ENCODE measurements at places on chromosomes 7 and 10. TPM values are rescaled to one million over a fixed set of nuclear protein-coding genes. Genes with fewer than 3 reads are reported as not detected.

- H3K4me3 ChIP-seq, result no peak overlapping the region
These were observed 7.2 kb downstream of the CPA2 start for GRCh38 chr7:130273933-130274255.

DNA sequence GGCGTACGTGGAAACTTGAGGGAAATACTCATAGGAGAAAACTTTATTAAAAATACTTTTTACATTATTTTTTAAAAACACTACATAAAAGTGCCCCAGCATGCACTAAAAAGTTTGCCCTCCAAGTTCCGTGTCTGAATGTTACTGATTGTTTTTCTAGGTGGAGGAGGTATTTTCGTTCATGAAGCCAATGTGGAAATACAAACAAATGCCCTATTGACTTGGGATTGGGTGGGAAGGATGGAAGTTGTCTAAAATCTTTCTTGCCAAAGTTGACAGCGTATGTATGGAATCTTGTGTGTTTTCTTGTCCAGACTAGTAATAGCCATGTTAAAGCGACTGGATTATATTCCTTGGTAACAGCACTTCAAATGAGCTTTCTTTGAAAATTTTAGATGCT is 1.2 kb downstream of the PROSER2 start:
- no peaks in the 10 kb centered on the region for H3K27me3 ChIP-seq
- no peak for DNase-seq
- H3K4me3 ChIP-seq, result peak overlapping the region; percentile 99
- peaks cover 41% of the 10 kb centered on the region for H3K4me1 ChIP-seq
- H3K27ac ChIP-seq, result peak overlapping the region; percentile 90

- H3K27me3 ChIP-seq, result no peaks in the 10 kb centered on the region
- no peak overlapping the region for H3K4me3 ChIP-seq
- DNase-seq, result no peak
These were observed 3.0 kb upstream of the PRSS37 start for GRCh38 chr7:141844256-141844655.

Gene WAPL
- 47.0 TPM for total RNA-seq

GRCh38 chr10:34031400-34031799 is 696.9 kb upstream of the NRP1 start:
- H3K36me3 ChIP-seq, result no peaks in the 10 kb centered on the region
- H3K27me3 ChIP-seq, result no peaks in the 10 kb centered on the region
- no peaks in the 10 kb centered on the region for H3K4me1 ChIP-seq
- no peak overlapping the region for H3K27ac ChIP-seq
- no peak for DNase-seq
- H3K4me3 ChIP-seq, result no peak overlapping the region

DNA sequence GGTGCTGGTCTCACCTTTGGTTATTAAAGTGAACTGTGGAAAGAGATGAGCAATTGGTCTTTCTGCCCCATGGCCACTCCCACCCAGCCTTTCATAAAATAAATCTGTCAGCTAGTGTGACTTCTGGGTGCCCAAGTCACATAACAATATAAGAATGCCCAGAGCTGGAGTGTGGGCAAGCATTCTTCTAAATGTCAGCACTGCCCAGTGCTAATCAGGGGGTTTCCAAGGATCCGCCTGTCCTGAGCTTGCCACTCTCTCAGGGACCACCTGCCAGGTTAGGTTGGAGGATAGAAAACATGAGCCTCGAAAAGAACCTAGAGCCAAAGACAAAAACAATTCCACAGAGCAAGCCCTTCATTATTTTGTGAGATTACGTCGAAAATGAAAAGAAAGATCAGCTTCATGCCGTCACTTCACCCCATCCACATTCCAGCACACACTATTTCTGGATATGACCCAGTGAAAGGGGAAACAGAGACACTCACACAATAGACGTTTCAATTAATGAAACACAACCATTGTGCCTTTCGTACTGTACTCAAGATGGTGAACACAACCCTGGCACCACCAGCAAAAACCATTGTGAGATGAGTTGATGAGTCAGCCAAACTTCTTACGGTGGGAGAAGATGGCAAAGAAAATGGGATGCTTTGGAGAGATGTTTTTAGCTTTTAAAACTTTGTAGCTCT is 30.8 kb downstream of the SCRN1 start:
- H3K27me3 ChIP-seq, result no peaks in the 10 kb centered on the region
- DNase-seq, result no peak
- no peaks in the 10 kb centered on the region for H3K4me1 ChIP-seq
- no peak overlapping the region for H3K4me3 ChIP-seq

GRCh38 chr10:100817268-100817839 is 72.0 kb downstream of the PAX2 start:
- no peak overlapping the region for H3K27ac ChIP-seq
- DNase-seq, result no peak
- peaks cover 86% of the 10 kb centered on the region for H3K27me3 ChIP-seq
- no peaks in the 10 kb centered on the region for H3K36me3 ChIP-seq

DNA sequence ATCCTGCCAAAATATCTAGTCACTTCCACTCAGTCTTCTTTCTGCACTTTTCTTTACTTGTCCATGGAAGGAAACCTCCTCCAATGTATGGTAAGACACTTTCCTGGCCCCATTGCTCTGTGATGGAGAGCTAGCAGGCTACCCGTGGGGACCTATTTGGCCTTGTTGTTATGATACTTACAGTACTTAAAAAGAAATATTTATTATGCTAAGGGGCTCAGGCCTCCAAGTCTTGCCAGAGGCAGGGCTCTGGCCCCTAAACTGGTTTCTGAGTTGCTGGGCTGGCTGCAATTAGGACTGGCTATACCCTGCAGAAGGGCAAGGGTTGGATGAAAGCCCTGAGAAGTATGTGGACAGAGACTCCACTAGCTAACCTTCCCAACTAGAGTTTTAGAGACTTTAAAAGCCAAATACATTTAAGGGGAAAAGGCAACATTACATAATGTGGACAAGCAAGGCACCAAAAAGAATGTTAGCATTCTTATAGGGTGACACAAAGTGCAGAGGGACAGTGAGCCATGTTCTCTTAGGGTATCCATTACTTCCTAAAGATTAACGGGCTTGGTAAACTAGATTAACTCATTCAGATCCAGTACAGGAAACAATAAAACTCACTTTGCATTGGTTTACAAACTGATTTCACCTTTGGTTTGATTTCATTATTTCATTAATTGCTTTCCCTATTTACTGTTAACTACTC is 84.9 kb upstream of the INHBA start:
- H3K4me3 ChIP-seq, result no peak overlapping the region
- H3K4me1 ChIP-seq, result no peaks in the 10 kb centered on the region
- no peak for DNase-seq
- no peak overlapping the region for H3K27ac ChIP-seq
- no peaks in the 10 kb centered on the region for H3K36me3 ChIP-seq
